M059J (cell line): ENCODE measurements at places on chromosomes 6 and 20. TPM values are rescaled to one million over a fixed set of nuclear protein-coding genes. Genes with fewer than 3 reads are reported as not detected.
A peak's percentile ranks its signal among the peaks of the same experiment; 100 is the strongest.

DNA sequence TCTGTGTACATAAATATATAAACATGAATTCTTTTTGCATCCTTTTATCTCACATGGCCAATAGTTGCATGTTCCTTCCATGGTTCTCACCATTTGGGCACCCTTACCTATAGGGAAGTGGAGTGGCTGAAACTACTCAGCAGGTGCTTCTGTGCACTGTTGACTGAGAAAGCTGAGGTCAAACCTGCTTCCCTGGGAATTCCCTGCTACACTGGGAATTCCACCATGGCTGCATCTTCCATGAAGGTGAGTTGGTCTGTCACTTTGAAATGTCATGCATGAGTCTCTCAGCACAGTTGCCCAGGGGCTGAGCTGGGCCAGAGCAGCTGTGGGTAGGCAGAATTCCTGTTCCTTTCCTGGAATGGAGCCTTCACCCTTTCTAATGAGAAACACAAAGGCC, 193.8 kb upstream of the PRSS16 start:
- DNase-seq: no peak

DNA sequence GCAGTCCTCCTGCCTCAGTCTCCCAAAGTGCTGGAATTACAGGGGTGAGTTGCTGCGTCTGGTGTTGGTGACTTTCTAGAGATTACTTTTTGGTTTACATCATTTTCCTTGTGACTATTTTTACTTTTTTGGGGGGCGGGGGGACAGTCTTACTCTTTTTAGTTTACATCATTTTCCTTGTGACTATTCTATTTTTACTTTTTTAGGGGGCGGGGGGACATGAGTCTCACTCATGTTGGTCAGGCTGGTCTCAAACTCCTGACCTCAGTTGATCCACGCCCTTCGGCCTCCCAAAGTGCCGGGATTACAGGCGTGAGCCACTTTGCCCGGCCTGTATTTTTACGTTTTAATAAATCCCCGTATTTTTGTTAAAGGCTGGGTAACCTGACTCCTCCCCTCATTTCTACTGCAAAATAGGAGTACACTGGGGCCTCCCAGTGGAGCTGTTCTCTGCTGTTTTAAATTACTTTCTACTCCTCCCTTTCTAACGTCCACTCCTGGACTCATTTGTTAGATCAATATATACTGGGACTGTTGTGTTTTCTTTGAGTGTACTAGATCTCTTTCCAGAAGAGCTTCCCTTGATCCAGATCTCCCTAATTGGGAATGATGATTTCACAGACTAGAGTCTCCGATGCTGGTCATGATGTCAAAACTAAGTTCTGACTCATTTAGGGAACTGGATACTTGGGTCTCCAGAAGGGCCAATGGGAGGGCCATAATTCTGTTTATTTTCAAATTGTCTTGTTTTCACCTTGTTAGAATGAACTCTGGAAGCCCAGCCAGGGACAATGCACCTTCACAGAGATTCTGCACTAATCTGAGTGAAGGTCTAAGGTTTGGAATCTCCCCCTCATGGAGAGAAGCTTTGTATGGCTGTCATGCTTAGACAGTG, 9.2 kb downstream of the HSPA1B start:
- DNase-seq: peak; percentile 45

DNA sequence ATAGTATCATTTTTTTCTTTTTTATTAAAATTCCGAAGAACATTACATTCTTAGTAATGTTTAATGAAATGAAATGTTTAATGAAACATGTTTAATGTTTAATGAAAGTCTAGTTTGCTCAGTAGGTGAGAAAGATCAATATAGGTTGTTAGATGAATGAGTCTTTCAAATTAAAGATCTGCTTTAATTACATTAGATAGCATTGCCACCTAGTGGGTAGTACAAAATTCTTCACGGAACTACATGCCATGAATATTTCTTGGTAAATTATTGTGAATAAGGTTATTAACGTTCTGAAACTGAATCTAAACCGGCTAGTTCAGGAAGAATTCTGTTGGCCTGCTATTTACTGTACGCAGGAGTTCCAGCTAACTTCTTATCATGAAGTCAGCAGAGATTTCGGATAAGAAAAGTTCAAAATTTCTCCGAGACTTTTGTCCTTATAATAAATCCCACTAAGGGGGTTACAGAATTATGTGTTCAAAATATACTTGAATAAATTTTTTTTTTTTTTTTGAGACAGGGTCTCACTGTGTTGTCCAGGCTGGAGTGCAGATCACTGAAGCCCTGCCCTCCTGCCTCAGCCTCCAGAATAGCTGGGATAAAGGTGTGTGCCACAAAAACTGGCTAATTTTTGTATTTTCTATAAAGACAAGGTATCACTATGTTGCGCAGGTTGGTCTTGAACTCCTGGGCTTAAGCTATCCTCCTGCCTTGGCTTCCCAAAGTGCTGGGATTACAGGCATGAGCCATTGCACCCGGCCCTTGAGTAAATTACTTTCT, 7.9 kb upstream of the GMNN start:
- peak; percentile 67 for DNase-seq

- no peak for DNase-seq
Measured at GRCh38 chr6:27101824-27102223, 145.7 kb upstream of the PRSS16 start.

DNA sequence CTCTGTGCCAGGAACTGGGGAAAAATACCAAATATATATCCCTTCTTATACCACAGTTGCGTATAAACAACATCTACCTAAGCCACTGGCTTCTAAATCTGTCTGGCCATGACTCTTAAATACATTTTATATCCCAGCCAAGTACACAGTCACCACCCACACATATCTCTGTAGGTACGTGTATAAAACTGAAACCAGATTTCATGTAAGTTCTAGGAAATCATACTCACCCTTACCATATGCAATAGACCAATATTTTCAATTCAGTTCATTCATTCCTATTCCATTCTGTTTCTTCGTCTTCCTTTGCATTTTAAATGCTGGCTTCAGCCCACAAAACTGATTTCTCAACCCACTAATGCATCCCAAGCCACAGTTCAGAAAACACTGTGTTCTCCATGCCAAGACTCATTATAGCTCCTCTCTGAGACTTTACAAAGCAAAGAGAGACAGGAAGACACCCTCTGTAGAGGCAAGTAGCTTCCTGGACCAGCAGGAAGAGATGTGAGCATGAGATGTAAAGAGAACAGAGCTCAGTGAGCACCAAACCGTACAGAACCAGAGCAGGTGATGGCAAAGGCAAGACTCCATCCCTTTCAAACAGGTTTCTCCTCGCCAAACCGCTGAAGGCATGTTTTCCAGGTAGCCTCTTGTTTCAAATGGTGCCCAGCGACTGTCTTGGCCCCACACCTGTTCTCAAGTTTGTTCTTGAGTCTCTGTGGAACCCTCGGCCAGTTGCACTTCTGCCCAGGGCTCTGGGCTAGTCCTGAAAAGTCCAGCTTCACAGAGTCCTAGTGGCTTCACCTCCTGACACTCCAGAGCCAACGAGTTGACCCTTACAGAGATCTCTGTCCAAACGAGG, 18.7 kb downstream of the FAM50B start:
- no peak for DNase-seq

IL17F gene
- not detected in 2 replicates for total RNA-seq
